ENCODE measurements at places on chromosomes 12 and 14.

GRCh38 chr12:125131958-125132357 lies 66.7 kb downstream of the AACS start:
- no peak for DNase-seq

DNA sequence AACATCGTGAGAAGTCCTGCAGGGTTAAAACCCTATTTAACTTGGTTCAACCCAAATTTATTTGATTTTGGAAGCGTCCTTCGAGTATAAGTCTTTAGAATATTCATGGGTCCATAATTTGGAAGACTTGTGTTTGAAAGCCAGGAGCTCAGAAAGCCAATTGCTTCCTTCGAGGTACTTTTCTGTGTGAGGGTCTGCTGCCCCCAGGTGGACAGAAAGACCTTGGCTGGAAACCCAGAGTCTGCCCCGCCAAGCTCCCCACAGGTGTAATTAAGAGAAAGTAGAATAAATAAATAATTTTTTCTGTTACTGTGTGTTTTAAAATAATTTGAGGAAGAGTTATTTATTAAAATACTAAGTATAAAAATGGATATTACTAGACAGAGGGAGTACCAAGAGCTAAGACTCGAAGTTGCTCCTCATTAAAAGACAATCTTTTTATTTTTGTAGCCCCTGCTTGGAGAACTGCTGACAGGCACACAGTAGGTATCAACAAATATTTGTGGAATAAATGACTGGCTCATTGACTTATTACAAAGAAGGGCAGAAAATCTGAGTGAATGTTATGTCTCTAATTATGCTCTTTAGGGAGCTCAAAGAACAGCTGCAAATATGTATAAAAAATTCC lies 105.8 kb downstream of the PAH start:
- DNase-seq, result peak; percentile 50

DNA sequence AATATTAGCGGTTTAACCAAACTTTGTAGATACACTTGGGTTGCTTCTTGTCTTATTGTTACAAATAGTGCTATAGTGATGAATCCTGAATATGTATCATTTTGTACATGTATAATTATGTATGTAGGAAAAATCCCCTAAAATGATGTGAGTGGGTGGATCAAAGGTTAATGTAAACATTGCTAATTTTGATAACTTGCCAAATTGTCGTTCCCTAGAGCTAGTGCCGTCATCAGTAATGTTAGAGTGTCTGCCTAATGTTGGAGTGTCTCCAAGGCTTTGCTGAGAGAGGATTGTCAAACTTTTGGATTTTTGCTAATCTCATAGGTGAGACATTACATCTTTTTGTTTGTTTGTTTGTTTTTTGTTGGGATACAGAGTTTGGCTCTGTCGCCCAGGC lies 44.4 kb downstream of the AEBP2 start:
- no peak for DNase-seq

- DNase-seq, result no peak
These were observed 36.1 kb downstream of the SNX6 start for GRCh38 chr14:34593740-34594375.

- no peak for DNase-seq
These were observed 293.8 kb downstream of the NOVA1 start for GRCh38 chr14:26304056-26304455.

- no peak for DNase-seq
These were observed 12.2 kb upstream of the BDKRB1 start for GRCh38 chr14:96243785-96244184.

DNA sequence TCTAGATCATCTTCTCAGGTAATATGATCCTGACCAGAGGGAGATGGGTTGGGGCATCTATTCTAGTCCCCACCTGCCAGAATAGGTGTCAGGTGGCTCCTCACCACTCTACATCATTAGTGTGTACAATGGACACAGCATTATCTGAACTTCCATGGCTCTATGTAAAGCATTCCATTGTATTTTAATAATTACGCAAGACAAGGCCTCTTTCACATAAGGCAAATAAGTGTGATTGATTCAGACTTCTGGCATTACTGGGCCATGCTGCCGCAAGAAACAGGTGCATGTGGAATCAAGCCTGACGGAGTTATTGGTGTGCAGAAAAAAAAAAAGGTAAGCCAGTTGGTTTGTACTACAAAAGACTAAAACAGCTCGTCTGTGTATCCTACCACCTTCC lies 3.1 kb upstream of the DDHD1 start:
- DNase-seq, result no peak

DNA sequence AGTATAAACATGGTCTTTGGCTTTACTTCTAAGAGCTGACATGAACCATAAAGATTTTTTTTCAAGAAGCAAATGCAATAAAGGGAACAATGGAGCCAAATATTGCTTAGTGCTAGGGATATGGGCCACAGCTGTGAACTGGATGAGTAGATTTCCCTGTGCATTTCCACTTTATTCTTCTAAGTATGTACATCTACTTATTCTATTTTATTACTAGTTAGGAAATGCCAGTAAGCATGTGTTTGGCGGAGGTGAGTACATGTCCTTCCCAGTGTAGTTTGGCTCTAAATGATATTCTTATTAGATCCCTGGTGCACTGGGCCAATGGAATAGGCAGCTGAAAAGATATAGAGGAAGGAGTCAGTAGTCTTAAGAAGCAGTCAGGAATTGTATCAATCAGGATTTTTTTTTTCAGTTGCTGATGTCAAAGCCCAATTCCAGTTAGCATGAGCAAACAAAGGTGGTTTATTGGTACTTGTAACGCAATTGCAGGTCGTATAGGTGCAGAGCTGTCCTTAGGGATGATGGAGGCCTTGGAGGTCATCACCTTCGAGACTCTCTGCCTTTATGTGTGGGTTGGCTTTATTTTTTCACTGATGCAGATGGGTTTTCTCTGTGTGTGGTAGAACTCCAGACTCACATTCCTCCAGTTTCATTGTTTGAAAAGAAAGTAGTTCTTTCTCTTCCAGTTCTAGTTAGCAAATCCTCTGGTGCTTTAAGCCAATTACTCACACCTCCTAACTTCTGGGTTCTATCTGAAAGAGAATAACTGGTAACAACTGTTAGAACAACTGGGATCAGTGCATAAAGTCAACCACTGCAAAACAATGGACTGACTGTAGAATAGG lies 139.0 kb upstream of the LRIG3 start:
- no peak for DNase-seq

DNA sequence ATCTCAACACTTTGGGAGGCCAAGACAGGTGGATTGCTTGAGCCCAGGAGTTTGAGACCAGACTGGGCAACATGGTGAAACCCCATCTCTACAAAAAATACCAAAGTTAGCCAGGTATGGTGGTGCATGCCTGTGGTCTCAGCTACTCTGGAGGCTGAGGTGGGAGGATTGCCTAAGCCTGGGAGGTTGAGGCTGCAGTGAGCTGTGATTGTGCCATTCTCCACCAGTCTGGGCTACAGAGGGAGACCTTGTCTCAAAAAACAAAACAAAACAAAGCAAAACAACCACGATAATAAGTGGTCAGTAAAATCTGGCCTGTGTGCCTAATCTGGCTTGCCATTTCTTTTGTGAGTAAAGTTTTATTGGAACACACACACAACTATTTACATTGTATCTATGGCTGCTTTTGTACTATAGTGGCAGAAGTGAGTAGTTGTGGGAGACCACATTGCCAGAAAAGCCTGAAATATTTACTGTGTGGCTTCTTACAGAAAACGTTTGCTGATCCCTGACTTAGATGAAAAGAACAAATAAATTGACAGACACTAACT lies 19.4 kb upstream of the KLRG1 start:
- no peak for DNase-seq

GRCh38 chr14:32696325-32697091 lies 242.2 kb upstream of the NPAS3 start:
- no peak for DNase-seq

DNA sequence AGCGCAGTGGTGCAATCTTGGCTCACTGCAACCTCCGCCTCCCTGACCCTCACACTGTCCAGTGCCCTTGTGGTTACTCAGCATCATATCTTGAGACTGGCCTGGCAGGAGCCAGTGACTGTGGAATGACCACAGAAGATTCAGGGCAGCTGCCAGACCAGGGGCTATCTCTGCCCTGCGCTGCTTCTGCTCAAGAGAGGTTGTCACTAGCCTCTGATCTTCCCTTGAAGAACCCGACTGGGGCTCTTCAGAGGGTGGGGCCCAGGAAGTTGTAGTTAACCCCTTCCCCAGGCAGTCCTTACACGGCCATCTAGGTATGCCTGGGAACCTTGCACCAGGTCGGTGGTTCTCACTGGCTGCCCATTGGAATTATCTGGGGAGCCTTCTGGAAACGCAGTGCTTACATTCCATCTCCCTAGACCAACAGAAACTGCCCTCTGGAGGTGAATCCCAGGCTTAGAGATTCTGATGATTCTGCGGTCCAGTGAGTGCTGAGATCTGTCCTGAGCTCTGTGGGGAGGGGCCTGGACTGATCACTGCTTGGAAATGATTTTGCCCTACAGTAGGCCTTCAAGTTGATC lies 41.4 kb downstream of the PLEKHG3 start:
- DNase-seq, result no peak

DNA sequence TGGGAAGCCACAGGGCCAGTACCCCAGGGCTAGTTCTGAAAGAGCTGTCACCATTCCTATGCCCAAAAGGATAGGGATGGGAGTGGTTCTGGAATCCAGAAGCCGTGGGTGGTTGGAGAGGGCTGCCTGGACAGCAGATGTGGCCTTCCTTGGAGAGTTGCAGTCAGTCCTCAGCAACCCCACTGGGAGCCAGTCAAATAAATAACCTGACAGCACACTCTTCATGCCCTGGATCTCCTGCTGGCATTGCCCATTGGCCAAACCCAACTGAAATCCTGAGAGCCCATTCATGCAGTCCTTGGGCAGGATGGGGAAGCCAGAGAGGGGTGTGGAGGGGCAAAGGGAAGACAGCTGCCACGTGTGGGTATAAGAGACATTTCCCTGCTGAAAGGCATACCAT lies 128.2 kb downstream of the PTPN11 start:
- DNase-seq, result no peak

GRCh38 chr12:47775100-47775911 lies 2.3 kb downstream of the SLC48A1 start:
- no peak for DNase-seq

DNA sequence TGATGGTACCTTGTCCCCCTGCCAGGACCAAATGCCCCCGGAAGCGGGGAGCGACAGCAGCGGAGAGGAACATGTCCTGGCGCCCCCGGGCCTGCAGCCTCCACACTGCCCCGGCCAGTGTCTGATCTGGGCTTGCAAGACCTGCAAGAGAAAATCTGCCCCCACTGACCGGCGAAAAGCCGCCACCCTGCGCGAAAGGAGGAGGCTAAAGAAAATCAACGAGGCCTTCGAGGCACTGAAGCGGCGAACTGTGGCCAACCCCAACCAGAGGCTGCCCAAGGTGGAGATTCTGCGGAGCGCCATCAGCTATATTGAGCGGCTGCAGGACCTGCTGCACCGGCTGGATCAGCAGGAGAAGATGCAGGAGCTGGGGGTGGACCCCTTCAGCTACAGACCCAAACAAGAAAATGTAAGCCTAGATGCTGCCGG lies 410 bp downstream of the MYF6 start:
- DNase-seq, result peak; percentile 47

GRCh38 chr12:117967043-117967442 lies 1.7 kb downstream of the KSR2 start:
- no peak for DNase-seq

- DNase-seq, result no peak
These were observed 132.1 kb downstream of the ANKS1B start for GRCh38 chr12:99852666-99853065.

GRCh38 chr12:4190366-4191063 lies 83.0 kb upstream of the CCND2 start:
- DNase-seq, result no peak

GRCh38 chr12:57497223-57498131 lies 9.6 kb downstream of the MARS1 start:
- DNase-seq, result no peak

- peak; percentile 61 for DNase-seq
These were observed 83.2 kb downstream of the PAH start for GRCh38 chr12:102833687-102834441.

DNA sequence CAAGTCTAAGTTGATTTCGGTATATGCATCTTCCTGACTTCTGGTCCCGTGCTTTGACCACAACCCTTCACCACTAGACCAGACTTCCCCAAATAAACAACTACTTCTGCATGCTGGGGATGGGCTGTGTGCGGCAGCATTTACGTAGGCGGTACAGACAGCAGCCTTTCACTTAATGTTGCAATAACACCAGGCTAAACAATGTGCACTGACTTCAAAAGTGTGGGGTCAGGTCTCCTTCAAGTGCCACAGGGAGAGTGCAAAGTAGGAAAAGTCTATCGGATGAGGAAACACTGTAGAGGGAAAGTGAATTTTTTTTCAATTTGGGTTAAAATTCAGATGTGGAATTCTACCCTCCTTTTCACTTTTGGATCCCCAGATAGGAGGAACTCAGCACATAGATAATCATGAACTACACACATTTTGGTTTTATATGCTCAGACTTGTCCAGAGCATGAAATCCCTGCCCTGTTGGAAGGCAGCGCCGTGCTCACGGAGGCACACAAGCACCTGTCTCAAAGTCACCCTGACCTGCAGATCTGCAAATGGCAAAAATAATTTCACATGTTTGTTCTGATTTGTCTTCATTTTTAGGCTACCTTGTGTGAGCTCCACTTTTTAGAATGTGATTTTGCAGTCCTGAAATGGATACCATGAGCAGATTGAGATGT lies 3.6 kb upstream of the FOS start:
- DNase-seq, result no peak

- DNase-seq, result no peak
These were observed 14.6 kb upstream of the EEA1 start for GRCh38 chr12:92943482-92944250.

GRCh38 chr12:96807741-96808140 lies 99.3 kb upstream of the NEDD1 start:
- DNase-seq, result no peak

GRCh38 chr12:105245291-105245690 lies 9.3 kb upstream of the APPL2 start:
- no peak for DNase-seq

DNA sequence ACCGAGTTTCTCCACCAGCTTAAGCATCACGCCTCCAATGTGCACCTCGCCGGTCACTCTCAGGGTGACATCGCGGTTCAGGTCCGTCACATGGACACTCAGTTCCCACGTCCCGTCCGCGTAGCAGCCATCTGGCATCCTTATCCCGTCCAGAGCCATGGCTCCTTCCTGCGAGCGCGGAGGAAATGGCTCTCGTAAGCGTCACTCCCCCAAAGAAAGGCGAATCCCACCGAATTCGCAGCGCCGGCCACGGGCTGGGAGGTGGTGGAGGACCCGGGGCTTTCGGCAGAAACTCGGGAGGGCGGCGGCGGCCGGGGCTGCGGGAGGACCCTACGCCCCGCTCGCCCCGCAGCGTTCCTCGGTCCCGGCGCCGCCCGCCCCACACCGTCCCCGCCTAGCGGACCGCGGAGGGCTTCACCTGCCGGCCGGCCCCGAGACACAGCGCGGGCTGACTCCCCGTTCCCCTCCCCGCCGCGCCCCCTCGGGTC lies 396 bp downstream of the FERMT2 start:
- peak; percentile 73 for DNase-seq

- DNase-seq, result no peak
These were observed 696 bp upstream of the GPHN start for GRCh38 chr14:66507181-66507721.

GRCh38 chr14:101932673-101933072 lies 31.7 kb upstream of the DYNC1H1 start:
- DNase-seq, result no peak

Measured in iPS-NIHi11 (cell line).